Activated naive CD8-positive, alpha-beta T cell treated with anti-CD3 and anti-CD28 coated beads for 36 hours (primary cell): ENCODE measurements at places on chromosomes 2 and 18. TPM values are rescaled to one million over a fixed set of nuclear protein-coding genes. Genes with fewer than 3 reads are reported as not detected.

GRCh38 chr2:17301437-17301836 is 216.8 kb downstream of the RAD51AP2 start:
- no peaks in the 10 kb centered on the region for H3K27me3 ChIP-seq
- no peaks in the 10 kb centered on the region for H3K4me1 ChIP-seq
- no peak overlapping the region for H3K4me3 ChIP-seq
- no peak overlapping the region for H3K27ac ChIP-seq

- H3K27me3 ChIP-seq = no peaks in the 10 kb centered on the region
- H3K4me3 ChIP-seq = no peak overlapping the region
- H3K4me1 ChIP-seq = no peaks in the 10 kb centered on the region
- no peaks in the 10 kb centered on the region for H3K36me3 ChIP-seq
Measured at GRCh38 chr2:35784777-35785176, 570.8 kb upstream of the CRIM1 start.

GRCh38 chr2:121961761-121962160 is 206.3 kb downstream of the TSN start:
- no peaks in the 10 kb centered on the region for H3K36me3 ChIP-seq
- H3K27me3 ChIP-seq = no peaks in the 10 kb centered on the region
- H3K27ac ChIP-seq = no peak overlapping the region
- no peak overlapping the region for H3K4me3 ChIP-seq

- no peak overlapping the region for H3K4me3 ChIP-seq
- no peak for DNase-seq
- H3K27ac ChIP-seq = no peak overlapping the region
Measured at GRCh38 chr2:99700482-99701398, 210.9 kb upstream of the REV1 start.

DNA sequence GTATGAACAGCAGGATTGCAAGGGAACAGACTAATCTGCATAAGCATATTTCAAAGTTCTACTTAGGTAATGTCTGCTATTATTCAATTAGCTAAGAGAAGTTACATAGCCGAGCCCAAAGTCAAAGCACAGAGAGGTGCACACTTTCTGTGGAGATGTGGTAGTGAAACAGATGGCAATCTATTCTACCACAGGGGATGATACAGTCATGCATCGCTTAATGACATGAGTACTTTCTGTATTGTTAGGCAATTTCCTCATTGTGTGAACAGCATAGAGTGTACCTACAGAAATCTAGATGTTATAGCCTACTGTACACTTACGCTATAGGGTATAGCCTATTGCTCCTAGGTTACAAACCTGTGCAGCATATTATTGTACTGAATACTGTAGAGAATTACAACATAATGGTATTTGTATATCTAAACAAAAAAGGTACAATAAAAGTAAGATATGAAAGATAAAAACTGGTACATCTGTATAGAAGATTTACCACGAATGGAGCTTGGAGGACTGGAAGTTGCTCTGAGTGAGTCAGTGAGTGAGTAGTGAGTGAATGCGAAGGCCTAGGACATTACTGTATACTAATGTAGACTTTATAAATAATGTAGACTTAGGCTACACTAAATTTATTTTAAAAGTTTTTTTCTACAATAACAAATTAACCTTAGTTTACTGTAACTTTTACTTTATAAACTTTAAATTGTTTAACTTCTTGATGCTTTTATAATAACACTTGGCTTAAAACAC is 197.6 kb downstream of the MBD5 start:
- DNase-seq = no peak
- no peaks in the 10 kb centered on the region for H3K27me3 ChIP-seq
- H3K36me3 ChIP-seq = peaks cover 26% of the 10 kb centered on the region
- peaks cover 2% of the 10 kb centered on the region for H3K4me1 ChIP-seq
- no peak overlapping the region for H3K27ac ChIP-seq
- H3K4me3 ChIP-seq = no peak overlapping the region

DNA sequence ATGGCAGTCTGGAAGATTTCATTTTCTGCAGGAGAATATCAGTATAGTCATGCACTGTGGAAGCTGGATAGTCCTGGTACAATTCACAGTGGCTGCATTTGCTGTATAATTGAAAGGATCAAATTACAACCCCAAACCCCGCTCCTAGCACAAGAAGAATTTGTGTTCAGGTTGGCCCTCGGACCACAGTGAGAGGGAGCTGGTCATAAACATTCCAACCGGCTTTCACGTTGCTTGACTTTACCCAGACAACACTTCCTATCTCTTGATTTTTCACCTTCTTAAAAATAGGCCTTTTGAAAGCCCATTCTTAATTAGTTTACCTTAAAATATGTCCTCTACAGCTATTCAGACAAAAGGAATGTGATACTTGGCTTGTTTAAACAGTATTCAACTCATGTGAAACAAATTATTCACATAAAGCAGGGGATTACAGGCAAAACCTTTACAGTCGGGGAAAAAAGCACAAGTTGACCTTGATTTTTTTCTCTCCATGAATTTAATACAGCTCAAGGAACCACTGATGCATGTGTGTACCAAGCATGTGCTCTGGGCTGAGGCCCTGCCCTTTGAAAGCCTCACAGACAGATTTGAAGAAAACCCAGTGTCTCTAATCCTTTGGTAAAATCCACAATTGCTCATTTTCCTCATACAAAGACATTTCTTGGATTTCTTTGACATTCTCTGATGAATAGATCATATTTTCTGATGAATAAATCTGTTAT is 143.0 kb upstream of the SOX11 start:
- no peak for DNase-seq
- no peaks in the 10 kb centered on the region for H3K36me3 ChIP-seq
- H3K27ac ChIP-seq = no peak overlapping the region
- H3K4me3 ChIP-seq = no peak overlapping the region

The AQP12B gene
- total RNA-seq = not detected

GRCh38 chr2:193966590-193966989 is 1690.4 kb upstream of the SLC39A10 start:
- H3K27me3 ChIP-seq = no peaks in the 10 kb centered on the region
- no peaks in the 10 kb centered on the region for H3K36me3 ChIP-seq
- DNase-seq = no peak
- H3K4me1 ChIP-seq = no peaks in the 10 kb centered on the region
- H3K4me3 ChIP-seq = no peak overlapping the region
- H3K27ac ChIP-seq = no peak overlapping the region

The COLEC12 gene
- not detected for total RNA-seq

The SKA1 gene
- total RNA-seq = 38.8 TPM

- no peak overlapping the region for H3K27ac ChIP-seq
- peaks cover 79% of the 10 kb centered on the region for H3K27me3 ChIP-seq
- no peak for DNase-seq
Measured at GRCh38 chr2:174338671-174339560, 4.2 kb downstream of the SP9 start.

- H3K4me1 ChIP-seq = peaks cover 26% of the 10 kb centered on the region
- no peak overlapping the region for H3K4me3 ChIP-seq
Measured at GRCh38 chr2:84959095-84959565, 11.8 kb upstream of the KCMF1 start.

- DNase-seq = no peak
- no peaks in the 10 kb centered on the region for H3K36me3 ChIP-seq
- H3K27me3 ChIP-seq = peaks cover 9% of the 10 kb centered on the region
- H3K4me3 ChIP-seq = no peak overlapping the region
- H3K27ac ChIP-seq = no peak overlapping the region
- H3K4me1 ChIP-seq = no peaks in the 10 kb centered on the region
Measured at GRCh38 chr2:145268931-145269330, 749.0 kb upstream of the ZEB2 start.

DNA sequence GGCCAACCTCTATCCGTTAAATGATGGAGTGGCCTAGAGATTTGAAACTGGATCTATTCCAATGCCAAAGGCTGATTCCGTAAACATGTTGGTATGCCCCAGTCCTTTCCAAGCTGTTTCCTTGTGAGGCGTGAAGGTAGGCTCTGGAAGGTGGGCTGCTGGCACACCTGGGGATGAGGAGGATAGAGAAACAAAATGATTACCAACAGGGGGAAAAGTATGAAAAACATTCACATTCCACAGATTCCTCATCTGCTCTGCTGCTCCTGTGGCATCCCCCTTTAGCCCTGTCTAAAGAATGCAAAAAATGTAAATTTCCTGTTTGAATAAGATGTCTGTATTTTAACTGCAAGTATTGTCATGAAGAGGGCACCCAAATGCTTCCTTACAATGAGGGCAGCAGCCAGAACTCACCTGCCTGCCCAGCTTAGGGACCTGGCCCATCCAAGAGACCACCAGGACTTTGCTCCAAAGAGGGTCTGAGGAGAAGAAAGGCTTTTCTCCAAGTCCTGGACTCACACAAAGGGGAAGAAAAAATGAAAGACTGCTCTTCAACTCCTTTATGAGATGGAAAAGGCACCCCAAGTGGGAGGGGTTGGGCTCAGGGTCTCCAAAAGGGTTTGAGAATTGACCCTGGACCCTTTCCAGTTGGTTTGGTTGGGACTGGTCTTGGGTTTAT is 132.3 kb upstream of the PELI1 start:
- H3K4me1 ChIP-seq = peaks cover 23% of the 10 kb centered on the region
- H3K27me3 ChIP-seq = no peaks in the 10 kb centered on the region
- no peak overlapping the region for H3K27ac ChIP-seq
- H3K4me3 ChIP-seq = no peak overlapping the region
- no peaks in the 10 kb centered on the region for H3K36me3 ChIP-seq

DNA sequence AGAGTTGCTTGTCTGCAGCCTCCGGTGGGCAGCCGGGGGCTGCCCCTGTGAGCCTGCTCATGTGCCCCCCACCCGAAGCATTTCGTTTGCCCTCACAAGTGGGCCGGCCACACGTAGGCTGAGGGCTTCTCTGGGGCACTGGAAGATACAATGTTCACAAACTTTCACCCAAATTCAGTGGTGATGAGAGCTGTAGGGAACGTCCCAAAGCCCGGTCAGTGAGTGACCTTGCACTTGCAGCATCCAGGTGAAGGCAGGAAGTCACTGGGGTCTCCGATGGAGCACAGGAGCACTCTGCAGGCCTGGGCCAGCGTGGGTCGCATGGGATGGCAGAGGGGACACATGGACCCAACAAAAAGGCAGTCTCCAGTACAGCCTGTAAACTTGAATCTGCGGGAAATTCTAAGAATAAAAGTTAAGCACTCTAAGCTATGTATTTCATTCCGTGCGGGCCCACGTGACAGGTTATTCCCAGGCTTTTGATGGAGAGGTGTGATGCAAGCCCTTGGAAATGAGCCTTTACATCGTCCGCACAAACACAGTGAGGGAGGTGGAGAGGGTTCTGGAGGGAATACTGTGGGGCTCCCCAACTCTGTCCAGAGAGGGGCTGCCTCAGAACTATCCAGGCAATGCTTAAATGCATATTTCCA is 42.5 kb downstream of the CNGA3 start:
- DNase-seq = no peak
- no peaks in the 10 kb centered on the region for H3K36me3 ChIP-seq
- peaks cover 2% of the 10 kb centered on the region for H3K4me1 ChIP-seq
- no peak overlapping the region for H3K27ac ChIP-seq

- no peaks in the 10 kb centered on the region for H3K4me1 ChIP-seq
Measured at GRCh38 chr2:231347081-231347480, 48.4 kb upstream of the B3GNT7 start.

DNA sequence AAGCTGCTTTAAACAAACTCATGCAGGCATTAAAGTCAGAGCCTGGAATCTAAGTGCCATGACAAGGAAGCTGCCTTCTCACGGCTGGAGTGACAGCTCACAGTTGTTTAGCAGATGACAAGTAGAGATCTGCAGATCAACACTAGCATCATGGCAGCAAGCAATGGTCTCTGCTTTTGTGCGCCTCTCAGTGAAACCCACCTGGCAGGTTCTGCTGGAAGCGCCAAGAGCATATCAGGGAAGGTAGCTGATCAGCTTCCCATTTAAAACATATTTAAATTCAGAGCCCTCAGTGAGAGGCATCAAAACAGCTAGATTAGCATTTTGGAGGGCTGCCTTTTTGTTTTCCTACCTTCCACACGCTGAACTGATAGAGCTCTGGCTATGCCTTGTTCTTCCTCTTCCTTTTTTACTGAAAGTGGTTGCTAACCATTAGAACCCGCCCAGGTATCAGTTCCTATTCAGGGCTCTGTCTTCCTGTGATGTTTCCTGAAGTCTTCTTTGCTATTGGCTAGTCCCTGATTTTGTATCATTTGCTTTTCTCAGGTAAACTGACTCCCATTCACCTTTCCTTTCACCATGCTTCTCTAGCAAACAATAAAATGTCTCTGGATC is 70.8 kb downstream of the TMEM200C start:
- H3K36me3 ChIP-seq = no peaks in the 10 kb centered on the region
- peaks cover 3% of the 10 kb centered on the region for H3K27me3 ChIP-seq
- H3K4me3 ChIP-seq = no peak overlapping the region

The NCK2 gene
- 78.1 TPM for total RNA-seq

DNA sequence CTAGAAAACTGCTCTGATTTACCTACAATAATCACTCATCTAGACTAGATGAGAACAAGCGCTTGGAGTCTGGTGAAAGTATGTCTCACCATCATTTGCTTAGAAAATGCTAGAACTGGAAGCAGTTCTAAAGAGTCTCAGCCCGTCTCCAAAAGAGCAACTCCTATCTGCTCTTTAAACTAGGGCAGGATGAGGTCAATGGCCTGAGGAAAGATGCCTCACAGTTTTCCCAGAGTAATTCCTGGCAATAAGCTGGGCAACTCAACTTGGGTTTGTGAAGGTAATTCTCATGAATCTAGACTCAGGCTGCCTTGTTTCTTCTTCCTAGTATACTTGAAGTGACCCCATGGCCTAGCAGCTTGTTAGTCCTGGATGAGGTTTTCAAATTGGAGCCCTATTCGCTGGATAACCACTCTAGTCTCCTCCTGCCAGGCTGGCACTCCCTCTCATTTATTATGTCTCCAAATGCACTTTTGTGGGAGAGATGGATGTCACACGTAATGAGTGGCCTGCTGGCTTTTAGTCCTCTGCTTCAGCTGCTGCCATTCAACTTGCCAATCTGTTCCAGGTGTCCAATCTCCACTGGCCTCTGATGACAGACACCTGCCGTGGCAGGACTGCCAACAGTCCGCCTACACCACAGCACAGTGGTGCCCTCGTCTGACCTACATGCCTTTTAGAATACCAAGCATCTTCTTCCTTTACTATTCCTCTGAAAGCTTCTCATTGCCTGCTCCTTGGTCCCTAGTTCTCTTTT is 80.9 kb downstream of the CABYR start:
- H3K27ac ChIP-seq = no peak overlapping the region
- DNase-seq = no peak
- no peaks in the 10 kb centered on the region for H3K4me1 ChIP-seq
- no peaks in the 10 kb centered on the region for H3K27me3 ChIP-seq

The LOXL3 gene
- total RNA-seq = 1.9 TPM
